Stimulated activated CD8-positive, alpha-beta memory T cell treated with anti-CD3 and anti-CD28 coated beads, Interleukin-7, amount 100 ng/mL, for 24 hours (primary cell): ENCODE measurements at places on chromosomes 2 and 18.

DNA sequence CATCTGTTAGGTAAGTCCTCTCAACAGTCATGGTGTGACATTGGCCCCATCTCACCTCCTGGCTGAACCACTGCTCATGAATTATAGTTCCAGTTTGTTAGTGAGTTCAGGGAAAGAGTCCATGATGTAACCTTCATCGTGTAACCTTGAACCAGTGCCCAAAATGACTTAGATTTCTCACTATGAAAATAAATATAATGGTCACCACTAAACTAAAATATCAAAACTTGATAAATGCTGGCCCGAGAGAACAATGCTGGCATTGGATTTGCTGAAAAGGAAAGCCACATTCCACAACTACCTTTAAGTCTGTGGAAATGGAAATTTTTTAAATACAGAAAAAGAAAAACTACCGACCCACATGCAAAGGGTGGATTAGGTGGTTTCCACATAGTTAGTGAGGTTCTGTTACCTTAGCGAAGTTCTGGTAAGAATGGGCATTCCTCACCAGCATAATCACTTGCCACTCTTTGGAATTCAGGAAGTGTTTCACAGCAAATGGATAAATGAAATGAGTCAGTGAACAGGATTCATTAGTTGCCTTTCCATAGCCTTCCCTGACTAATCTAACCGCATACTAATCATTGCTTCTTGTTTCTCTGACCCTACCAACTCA lies 133.9 kb upstream of the CTAGE1 start:
- DNase-seq: no peak

DNA sequence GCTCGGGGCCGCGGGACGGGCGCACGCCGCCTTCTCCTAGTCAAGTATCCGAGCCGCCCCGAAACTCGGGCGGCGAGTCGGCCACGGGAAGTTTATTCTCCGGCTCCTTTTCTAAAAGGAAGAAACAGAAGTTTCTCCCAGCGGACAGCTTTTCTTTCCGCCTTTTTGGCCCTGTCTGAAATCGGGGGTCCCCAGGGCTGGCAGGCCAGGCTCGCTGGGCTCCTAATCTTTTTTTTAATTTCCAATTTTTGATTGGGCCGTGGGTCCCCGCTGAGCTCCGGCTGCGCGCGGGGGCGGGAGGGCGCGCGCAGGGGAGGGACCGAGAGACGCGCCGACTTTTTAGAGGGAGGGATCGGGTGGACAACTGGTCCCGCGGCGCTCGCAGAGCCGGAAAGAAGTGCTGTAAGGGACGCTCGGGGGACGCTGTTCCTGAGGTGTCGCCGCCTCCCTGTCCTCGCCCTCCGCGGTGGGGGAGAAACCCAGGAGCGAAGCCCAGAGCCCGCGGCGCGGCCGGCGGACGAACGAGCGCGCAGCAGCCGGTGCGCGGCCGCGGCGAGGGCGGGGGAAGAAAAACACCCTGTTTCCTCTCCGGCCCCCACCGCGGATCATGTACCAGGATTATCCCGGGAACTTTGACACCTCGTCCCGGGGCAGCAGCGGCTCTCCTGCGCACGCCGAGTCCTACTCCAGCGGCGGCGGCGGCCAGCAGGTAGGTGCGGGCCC lies 617 bp downstream of the FOSL2 start:
- no peak for DNase-seq

DNA sequence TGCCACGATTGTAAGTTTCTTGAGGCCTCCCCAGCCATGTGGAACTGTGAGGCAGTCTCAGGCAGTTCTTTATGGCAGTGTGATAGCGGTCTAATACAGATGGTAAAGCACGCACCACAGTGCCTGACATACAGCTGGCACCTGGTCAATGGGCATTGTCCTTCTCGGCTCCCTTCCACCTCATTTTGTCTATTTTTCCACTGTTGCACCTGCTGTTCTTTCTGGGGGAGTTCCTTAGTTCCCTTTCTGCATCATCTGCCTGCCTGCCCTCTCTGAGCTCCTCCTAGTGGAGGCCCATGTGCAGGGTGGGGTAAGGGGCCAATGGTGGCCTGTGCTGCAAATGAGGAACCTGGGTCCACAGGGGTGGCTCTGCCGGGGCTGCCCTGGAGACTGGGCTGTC lies 157.6 kb downstream of the LPIN1 start:
- DNase-seq: no peak

DNA sequence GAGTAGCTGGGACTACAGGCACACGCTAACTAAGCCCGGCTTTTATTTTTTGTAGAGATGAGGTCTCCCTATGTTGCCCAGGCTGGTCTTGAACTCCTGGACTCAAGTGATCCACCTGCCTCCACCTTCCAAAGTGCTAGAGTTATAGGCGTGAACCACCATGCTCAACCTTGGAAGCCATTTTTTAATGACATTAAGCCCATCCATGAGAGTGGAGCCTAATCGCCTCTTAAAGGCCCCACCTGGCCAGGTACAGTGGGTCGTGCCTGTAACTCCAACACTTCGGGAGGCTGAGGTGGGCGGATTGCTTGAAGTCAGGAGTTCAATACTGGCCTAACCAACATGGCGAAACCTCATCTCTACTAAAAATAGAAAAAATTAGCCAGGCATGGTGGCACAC lies 41.6 kb upstream of the TFCP2L1 start:
- no peak for DNase-seq

- no peak for DNase-seq
These were observed 1.6 kb downstream of the MAP4K4 start for GRCh38 chr2:101698844-101699754.

- DNase-seq: no peak
These were observed 264.4 kb downstream of the KCNE4 start for GRCh38 chr2:223316342-223316741.

GRCh38 chr2:16974688-16975087 lies 309.1 kb upstream of the CYRIA start:
- DNase-seq: no peak

DNA sequence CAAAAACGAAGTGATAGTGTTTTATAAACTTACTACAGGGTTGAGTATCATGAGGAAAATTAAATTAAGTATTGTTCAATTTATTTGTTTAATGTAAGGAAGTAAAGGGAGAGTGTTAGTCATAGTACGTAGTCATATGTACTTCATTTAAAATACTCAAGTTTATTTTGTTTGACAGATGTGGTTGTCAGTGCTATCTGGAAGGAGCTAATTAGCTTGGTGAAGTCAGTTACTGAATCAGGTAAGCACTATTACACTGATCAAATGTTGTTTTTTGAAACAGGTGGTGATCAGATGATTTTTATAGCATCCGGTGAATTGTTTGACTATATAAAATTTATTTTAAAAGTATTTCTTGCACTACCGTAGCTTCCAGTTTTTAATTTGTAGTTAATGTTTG lies 28.8 kb downstream of the RIF1 start:
- DNase-seq: no peak

- DNase-seq: no peak
These were observed 68.6 kb upstream of the YWHAQ start for GRCh38 chr2:9699139-9700108.

GRCh38 chr2:57549642-57550102 lies 496.9 kb upstream of the VRK2 start:
- DNase-seq: no peak

- DNase-seq: no peak
These were observed 309.5 kb downstream of the ALK start for GRCh38 chr2:29611850-29612249.

GRCh38 chr2:83176539-83176938 lies 1282.5 kb downstream of the SUCLG1 start:
- no peak for DNase-seq

DNA sequence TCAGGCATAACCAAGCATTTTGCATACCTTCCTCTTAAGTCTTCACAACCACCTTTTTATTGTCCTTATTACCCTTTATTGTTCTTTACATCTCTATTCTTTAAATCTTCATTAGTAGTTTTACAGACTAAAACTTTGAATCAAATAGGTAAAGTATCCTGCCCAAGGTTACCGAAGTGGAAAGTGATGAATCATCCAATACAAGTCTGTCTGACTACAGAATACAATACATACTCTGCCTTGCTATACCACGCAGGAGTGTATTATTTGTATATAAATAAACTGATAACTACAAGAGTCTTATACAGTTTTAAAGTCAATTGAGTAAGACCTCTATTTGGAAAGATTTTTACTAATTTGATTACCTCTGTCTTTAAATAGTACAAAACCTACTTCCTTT lies 196.0 kb downstream of the ZEB2 start:
- DNase-seq: no peak

DNA sequence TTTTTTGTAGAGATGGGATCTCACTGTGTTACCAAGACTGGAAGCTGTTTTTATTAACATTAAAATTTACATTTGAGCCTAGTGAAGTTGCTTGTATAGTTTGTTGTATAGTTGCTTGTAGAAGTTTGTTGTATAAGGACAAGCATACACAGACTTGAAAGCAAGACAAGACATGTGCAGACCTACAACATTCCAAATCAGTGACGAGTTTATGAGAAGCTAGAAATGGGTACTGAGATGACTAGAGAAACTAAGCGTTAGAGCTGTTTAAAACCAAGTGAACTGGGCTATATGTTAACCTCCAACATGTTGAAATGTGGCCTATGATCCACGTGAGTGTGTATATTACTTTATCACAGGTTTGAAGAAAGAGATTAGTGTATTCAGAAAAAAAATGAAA lies 39.1 kb downstream of the ABCB11 start:
- DNase-seq: no peak

- no peak for DNase-seq
These were observed 16.0 kb downstream of the PDCD1 start for GRCh38 chr2:241842620-241843211.

DNA sequence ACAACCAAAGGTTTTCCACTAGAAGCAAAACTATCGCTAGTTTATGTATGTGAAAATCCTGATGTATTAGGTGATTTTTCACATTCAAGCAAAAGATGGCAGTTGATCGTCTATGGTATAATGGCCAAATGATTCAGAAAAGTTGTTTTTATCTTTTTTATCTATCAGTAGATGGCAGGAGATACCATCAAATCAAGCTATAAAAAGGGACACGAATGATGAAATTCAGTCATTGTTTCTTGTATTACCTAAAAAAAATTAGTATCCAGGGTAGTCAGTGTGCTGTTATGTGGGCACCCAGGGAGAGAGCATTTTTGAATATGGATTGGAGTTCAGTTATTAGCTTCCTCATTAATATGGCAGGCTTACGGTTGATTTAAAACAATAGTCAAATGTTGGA lies 22.9 kb upstream of the CAVIN2 start:
- DNase-seq: no peak

GRCh38 chr2:207405150-207405549 lies 124.6 kb upstream of the CREB1 start:
- DNase-seq: no peak

DNA sequence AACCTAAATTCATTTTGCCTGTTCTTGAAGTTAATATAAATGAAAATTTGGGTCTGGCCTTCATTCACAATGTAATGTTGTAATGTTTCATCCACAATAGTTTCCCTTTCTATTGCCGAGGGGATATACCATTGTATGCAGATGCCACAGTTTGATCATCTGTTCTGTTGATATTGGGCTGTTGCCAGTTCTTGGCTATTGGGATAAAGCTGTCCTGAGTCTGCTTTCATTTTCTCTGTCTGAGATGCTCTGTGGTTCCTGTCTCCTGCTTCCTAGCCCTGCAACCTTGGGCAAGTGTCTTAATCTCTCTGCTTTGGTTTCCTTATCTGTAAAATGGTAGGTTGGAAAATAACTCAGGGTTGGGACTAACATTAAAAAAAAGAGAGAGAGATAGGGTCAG lies 25.2 kb downstream of the B3GNT2 start:
- DNase-seq: no peak

GRCh38 chr2:18988631-18989232 lies 369.7 kb downstream of the OSR1 start:
- no peak for DNase-seq

- DNase-seq: no peak
These were observed 63.9 kb downstream of the PPP4R1 start for GRCh38 chr18:9550429-9550828.

- DNase-seq: no peak
These were observed 26.4 kb downstream of the MARCHF4 start for GRCh38 chr2:216345846-216346245.

- DNase-seq: no peak
These were observed 550.1 kb downstream of the SPAG16 start for GRCh38 chr2:213834331-213834730.

DNA sequence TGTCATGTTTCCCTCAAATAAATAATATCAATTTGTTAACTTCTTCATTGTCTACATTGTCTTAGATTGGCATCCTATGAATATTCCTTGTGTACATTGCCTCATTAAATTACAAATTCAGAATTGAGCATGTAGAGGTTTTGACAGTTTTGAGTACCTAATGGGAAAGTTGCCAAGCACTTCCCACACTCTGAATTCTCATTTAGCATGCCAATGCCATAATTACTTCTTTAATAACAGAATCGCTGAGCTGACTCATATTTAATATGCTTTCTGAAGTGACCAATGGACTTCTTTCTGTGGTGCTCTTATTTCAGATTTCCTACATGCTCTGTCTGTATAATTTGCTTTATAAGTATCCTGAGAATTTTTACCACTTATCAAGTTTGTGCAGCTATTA lies 114.4 kb upstream of the NOL4 start:
- DNase-seq: no peak

DNA sequence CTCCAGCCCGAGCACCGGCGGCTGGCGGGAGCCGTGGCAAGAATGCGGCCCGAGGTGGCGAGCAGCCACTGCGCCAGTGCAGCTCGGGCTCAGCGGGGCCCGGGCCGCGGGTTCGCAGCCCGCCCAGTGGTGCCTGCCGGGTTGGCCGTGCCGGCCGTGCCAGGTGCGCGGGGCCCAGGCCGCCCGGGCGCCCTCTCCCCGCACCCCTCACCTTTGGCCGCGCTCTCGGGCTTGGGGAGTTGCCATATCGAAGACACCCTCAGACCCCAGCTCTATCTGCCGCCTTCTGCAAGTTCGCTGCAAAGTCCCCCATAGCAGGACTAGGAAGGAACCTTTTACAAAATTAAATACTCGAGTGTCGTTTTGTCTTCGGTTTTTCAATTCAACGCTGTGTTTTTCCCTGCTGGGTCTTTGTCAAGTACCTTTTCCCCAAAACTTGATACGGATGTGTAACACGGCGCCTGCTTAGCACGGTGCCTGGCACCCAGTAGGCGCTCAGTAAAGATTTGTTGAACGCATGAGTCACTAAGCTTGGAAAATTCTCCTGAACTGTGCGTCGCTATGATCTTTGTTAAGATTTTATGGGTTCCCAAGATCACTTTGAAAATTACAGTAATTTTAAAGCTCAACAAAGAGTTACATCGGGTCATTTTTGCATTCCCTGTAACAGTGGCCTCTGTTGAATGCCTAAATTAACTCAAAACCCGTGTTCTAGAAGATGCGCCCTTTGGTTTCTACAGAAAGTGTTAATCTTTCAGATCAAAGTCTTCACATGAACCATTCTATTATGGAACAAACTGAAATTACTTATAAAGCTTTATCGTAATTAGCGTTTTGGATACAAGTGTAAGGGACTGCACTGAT lies 750 bp downstream of the STRADB start:
- no peak for DNase-seq

DNA sequence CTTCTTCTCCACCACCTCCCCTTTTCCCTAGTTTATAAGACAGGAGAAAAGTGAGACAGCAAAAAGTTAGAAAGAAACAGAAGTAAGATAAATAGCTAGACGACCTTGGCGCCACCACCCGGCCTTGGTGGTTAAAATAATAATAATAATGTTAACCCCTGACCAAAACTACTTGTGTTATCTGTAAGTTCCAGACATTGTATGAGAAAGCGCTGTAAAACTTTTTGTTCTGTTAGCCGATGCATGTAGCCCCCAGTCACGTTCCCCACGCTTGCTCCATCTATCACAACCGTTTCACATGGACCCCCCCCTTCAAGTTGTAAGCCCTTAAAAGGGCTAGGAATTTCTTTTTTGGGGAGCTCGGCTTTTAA lies 1.5 kb upstream of the BUB1 start:
- no peak for DNase-seq

- no peak for DNase-seq
These were observed 199.5 kb downstream of the TTC32 start for GRCh38 chr2:19702267-19702666.
